NCI-H69 (cell line): ENCODE measurements at places on chromosomes 5 and 9.

DNA sequence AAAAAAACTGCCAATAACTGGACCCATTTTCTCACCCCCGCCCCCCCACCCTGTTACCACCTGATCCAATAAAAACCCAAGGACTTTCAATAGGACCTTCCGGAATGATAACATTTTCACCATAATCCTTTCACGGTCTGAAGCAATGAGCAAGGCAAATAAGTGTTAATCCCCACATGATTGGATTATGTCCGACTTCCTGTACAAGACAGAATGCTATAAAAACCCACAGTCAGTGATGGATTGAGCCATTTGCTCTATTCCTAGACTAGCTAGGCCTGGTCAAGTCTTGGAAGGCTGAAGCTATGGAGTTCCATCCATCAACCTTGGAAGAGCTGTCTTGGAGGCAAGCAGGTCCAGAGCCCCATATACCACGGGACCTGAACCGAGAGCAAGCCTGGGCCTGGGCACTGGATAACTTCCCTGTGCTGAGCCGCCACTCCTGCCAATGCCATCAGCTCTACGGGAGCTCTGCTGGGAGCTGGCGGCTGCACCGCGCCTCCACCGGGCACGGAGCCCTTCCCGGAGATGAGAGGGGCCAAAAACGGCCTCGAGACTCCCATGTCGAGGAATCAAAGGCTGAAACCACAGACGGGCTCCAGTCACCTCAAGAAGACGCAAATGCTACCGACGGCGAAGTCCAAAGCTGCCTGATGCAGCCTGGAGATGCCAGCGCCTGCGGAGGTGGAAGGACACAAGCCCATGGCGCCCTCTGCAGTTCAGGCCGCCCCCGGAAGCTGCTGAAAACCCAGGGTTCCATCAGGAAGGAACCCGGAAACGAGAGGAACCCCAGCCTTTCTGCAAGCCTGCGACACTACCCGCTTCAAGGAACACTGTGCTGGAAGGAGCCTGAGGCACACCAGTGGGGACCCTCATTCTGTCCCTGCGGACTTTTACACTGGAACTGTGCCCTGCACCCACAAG, 69.2 kb downstream of the ANXA2R start:
- DNase-seq = no peak

DNA sequence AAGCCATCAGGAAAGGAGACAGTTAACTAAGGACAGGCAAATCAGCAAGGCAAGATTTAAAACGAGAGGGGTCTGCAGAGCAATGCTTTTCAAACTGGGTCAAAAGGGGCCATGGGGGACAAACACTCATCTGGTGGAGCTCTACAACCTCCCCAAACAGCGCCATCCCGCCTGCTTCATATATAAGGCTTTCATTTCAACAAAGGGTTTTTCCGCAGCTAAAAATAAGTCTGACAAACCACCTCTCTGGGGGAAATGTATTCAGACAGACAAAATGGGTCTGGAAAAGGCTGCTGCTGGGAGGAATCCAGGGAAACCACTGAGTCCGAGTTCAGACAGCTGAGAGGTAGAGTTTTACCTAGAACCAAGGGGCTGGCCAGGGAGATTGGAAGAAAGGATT, 8.3 kb upstream of the SEPTIN8 start:
- no peak for DNase-seq

GRCh38 chr9:136090768-136091581, 4.1 kb downstream of the NACC2 start:
- peak; percentile 24 for DNase-seq

DNA sequence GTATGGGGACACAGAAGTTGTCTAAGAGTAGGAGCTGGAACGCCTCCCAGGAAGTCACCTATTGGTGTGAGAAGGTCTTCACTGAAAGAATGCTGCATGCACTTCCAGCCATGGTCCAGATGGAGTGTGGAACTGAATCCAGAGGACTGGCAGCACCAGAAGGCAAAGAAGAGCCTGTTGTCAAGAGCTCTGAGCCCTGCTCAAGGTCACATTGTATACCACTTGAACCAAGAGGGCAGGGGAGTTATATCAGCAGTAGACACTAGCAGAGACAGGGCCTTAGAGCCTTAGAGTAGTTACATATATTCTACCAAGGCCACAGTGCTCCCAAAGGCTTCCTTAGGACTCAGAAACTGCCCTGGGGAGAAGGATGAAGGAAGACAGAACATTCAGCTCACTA, 130.8 kb upstream of the POC5 start:
- no peak for DNase-seq

DNA sequence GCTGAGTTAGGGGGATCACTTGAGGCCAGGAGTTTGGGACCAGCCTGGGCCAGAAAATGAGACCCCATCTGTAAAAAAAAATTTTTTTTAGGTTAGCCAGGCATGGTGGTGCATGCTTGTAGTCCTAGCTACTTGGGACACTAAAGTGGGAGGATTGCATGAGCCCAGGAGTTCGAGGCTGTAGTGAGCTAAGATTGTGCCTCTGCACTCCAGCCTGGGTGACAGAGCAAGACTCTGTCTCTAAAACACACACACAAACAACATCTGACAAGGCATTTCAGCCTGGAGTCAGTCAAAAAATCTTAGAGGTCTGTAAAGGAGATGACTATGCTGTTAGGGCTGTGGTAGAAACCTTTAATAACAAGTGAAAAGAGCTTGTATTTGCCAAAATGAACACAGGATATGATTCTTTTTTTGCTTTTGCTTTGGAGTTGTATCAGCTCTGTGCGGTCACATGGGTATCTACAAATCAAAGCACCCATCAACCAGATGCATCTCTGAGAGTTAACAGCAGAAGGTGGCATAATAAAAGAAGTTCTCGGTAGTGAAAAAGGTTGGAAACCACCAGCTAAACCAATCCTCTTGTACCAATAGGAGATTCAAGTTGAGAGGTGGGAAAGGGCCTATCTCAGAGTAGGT, 3.6 kb upstream of the PSMD5 start:
- no peak for DNase-seq

DNA sequence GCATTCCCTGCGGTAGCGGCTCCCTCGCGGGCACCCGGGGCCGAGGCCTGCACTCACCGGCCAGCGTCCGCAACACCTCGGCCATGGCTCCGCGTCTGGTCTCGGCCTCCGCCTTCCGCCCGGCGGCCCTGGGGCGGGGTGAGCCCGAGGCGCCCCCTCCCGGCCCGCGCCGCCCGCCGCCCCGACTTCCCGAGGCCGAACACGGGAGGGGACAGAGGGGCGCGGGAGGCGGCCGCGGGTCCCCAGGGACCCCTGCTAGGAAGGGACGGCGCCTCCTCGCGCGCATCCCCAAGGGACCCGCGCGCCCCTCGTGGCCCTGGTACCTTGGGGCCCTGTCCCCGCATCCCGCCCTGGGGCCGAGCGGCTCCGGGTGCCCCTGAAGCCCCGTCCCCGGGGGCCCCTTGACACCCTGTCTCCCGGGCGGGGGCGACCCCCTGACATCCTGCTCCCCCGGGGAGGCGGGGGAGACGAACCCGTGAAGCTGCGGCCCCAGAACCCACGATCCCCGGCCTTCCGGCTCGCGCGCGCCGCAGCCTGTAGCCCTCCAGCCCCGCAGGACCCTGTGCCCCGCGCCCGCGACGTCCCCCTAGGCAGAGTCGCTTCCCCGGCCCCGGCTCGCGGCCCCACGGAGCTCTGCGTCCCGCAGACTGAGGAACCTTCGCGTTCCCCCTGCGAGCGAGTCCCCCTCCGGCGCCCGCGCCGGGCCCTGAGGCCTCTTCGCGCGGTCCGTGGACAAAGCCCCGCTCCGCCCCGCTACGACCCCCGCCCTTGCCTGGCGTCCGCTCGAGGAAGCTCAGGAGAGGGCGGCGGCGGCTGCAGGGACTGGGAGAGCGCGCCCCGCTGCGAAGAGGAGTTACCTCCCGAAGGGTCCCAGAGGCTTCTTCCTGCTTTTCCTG, at the start of gene ABO:
Gene ABO, minus strand, starts transcription at position 97 of the 896 bp plus-strand sequence.
- DNase-seq = peak; percentile 22

DNA sequence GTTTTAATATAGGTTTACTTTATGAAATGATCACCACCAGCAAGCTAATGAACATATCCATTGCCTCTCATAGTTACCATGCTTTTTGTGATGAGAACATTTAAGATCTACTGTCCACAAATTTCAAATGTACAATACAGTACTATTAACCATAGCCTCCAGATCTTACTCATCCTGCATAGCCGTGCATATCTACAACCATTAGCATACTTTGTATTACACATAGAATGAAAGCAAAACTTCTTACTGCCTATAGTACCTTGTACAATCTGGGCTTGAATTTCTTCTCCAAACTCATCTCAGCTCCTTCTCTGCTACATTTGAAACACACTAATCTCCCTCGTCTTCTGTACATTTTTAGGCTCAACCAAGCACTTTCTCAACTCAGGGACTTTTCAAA, 510.6 kb downstream of the PRR16 start:
- DNase-seq = no peak

DNA sequence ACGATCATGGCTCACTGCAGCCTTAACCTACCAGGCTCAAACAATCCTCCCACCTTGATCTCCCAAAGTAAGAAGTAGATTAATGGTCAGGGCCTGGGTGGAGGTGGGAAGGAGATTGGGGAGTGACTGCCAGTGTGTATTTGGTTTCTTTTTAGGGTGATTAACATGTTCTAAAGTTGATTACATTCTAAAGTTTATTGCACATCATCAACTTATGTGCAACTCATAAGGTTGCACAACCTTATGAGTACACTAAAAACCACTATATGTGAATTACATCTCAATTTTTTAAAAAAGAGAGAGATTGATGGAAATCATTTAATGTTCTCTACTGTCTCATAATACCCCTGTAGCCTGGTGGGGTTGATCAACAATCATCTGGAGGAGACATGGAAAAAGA, 218.1 kb downstream of the AOPEP start:
- no peak for DNase-seq

DNA sequence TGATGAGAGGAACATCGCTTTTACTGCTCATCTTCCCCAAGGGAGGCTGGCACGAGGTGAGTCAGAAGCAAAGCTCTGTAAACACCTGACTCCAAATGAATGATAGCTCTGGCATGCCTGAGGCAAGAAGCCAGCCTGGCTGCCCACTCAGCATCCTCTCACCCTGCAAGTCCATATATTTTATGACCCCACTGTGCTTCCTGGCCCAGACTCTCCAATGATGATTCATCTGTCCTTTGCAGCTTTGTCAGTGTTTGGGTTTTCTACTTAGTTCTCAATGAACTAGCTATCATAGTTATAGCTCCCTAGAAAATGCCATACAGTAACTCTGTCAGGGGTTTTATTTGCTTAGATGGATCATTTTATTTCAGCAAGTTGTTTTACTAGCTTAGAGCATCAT, 52.1 kb upstream of the FSTL4 start:
- peak; percentile 92 for DNase-seq

GRCh38 chr9:84841931-84842330, 172.4 kb downstream of the NTRK2 start:
- no peak for DNase-seq
